PC-9 (cell line): ENCODE measurements at places on chromosomes 5 and 9. TPM values are rescaled to one million over a fixed set of nuclear protein-coding genes. Genes with fewer than 3 reads are reported as not detected.

DIRAS2 gene
- total RNA-seq = not detected in 2 replicates

OLFM1 gene
- not detected in 2 replicates for total RNA-seq

SH3PXD2B gene
- 26.1 and 29.3 TPM in 2 replicates for total RNA-seq

GALNT10 gene
- total RNA-seq = 74.0 and 101 TPM in 2 replicates

SMIM27 gene
- total RNA-seq = 8.0 and 8.2 TPM in 2 replicates

DNA sequence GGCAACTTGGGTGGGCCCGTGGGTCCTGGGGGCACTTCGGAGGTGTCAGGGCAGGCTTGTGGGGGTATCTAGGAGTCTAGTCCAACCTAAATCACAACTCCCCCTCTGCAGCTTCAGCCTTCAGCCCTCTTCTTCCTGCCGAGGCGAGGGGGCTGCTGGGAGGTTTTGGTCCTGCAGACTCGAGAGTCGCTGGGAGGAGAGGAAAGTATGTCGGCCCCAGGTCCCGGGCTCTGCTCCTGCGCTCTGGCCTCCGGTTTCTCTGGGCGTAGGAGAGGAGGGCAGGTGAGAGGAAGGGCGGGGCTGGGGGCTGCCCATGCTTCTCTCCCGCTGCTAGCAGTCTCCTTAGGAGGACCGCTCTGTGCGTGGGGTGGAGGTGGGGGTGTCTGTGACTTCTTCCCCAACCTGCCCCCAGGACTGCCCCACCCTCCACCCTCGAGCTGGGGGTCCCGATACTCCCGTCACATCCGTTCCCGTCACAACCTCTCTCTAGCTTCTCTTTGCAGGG is 139.8 kb upstream of the COL5A1 start:
- no peak for DNase-seq

GRCh38 chr5:62643556-62644451 is 65.2 kb downstream of the LRRC70 start:
- DNase-seq = no peak

DNA sequence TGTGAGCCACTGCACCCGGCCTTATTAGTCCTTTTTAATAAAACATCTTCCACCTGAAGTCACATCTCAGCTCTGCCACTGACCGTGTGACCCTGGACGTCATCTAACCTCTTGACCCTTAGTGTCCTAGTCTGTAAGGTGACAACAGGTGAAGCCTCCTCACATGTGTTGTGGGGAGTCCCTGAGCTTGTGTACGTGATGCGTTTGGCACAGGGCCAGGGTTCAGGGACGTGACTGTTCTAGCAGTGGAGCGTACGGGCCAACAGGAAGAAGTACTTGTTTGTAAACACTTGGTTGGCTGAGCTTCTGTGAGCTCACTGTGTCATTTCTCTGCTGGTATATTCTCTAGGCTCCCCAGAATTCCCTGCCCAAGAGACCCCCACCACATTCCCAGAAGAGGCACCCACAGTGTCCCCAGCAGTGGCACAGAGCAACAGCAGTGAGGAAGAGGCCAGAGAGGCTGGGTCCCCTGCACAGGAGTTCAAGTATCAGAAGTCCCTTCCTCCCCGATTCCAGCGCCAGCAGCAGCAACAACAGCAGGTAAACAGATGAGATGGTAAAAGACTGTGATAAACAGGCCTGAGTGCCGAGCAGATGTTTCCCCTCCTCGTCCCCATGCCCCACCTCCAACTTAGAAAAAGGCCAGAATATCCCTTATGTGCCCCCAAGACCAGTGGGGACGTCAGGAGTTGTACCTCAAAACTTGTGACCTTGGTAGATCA is 35.3 kb upstream of the POMT1 start:
- DNase-seq = no peak

DNA sequence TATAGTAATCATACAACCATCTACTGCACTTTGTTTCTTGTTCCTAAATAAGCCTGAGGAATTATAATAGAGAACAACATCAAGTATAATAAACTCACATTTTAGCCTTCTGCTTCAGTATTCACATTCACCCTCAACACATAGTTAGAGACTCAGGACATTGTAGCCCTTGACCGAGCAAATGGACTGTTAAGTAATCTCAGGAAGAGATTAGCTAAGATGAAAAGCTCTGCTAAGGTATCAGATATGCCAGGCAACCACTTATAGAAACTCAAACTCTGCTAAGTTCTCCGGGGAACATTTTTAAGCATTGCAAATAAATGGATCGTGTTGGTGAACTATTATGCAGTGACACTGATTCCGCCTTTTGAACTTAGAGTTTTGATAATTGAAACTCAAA is 252.0 kb downstream of the DTWD2 start:
- no peak for DNase-seq
